ENCODE measurements at places on chromosomes 5 and 9. TPM values are rescaled to one million over a fixed set of nuclear protein-coding genes. Genes with fewer than 3 reads are reported as not detected.

The OTP gene
- not detected for total RNA-seq

The RNF130 gene
- 84.0 TPM for total RNA-seq

GRCh38 chr5:1885404-1885755, 2.7 kb upstream of the IRX4 start:
- peak; percentile 70 for DNase-seq

DNA sequence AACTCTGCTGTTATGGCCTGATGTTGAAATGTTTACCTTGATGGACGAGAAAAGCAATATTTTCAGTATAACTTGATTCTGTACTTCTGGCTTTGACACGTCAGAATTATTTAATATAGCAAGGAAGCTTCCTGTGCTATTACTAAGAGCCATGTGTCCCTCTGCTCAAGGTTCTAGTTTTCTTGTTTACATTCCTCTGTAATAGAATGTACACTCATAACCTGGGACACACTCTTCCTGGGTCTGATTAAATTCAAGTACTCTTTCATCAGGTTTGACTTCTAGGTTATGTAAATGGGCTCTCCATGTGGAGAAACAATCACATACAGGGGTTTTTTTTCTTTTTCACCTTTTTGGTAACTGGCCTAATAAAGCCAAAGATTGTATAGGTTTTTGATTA, 33.1 kb downstream of the GTF3C4 start:
- DNase-seq: no peak
